Fibroblast of the aortic adventitia (primary cell): ENCODE measurements at places on chromosomes 4 and X. TPM values are rescaled to one million over a fixed set of nuclear protein-coding genes. Genes with fewer than 3 reads are reported as not detected.
A peak's percentile ranks its signal among the peaks of the same experiment; 100 is the strongest.

DGKK gene
- not detected in 2 replicates for total RNA-seq

- no peak for DNase-seq
Measured at GRCh38 chr4:138162259-138162658, 79.9 kb downstream of the SLC7A11 start.

CCSER1 gene
- under 0.01 TPM in 1 of 2 replicates, not detected in the other for total RNA-seq

MAGIX gene
- 1.7 and 2.9 TPM in 2 replicates for total RNA-seq

POLR2B gene
- 94.2 and 97.0 TPM in 2 replicates for total RNA-seq

- peak; percentile 95 for DNase-seq
Measured at GRCh38 chr4:128660361-128661215, 148.9 kb upstream of the JADE1 start.

MAGEA8 gene
- total RNA-seq: not detected in 2 replicates

CXCL10 gene
- not detected in 2 replicates for total RNA-seq

SPOCK3 gene
- 1.9 and 7.2 TPM in 2 replicates for total RNA-seq

DNA sequence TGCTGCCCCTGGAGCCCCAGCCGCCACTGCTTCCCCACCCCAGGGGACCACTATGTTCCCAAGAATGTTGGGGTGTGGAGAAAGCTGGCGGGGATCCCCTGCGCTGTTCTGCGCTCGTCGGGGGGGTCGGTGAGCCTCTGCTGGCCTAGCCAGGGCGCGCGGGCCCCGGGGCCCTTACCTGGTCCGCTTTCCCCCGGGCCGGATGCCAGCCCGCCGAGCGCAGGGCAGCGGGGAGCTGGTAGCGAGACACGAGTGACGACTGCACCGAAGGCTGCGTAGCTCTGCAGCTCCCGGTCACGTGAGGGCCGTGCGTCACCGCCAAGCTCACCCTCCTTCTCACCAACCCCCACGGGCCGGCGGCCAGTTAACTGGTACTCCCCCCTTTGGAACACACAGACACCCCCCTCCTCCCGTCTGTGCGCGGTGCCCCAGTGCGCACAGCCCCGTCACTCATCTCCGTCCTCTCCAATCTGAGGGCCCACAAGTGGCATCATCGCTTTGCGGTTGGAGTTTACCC, at the start of gene BEX1:
Gene BEX1, minus strand, starts transcription at position 254 of the 517 bp plus-strand sequence. CDS start 897 bp downstream, outside the sequence.
- peak; percentile 1 for DNase-seq

DNA sequence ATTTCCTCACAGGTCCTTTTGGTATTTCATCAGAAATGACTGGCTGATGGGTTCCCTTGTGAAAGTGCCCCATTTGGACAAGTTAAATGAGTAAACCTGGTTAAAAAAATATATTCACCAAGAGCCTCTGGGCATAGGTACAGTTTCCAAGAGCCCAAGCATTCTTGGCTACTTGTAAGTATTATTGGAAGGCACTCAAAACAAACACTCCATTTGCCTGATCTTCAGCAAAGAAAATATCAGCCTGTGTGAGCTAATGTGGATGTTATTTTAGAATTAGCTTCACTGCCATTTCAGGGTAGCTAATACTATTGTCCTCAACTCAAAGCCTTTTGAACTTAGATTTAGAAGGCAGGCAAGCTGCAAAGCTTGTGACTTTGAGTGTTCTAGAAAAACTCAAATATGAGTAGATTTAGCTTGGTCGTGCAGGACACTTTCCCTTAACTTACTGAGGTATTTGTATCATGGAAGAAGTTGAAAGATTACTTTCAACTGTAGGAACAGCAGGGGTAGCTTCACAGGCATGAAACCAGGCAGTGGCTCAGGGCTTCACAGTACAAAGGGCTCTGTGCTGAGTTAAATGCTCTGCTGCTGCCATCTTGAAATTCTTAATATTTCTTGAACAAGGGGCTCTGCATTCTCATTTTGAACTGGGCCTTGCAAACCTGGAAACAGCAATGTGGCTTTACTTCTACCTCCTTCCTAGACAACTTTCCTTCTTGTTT, 177.2 kb downstream of the AMELX start:
- peak; percentile 91 for DNase-seq

DNA sequence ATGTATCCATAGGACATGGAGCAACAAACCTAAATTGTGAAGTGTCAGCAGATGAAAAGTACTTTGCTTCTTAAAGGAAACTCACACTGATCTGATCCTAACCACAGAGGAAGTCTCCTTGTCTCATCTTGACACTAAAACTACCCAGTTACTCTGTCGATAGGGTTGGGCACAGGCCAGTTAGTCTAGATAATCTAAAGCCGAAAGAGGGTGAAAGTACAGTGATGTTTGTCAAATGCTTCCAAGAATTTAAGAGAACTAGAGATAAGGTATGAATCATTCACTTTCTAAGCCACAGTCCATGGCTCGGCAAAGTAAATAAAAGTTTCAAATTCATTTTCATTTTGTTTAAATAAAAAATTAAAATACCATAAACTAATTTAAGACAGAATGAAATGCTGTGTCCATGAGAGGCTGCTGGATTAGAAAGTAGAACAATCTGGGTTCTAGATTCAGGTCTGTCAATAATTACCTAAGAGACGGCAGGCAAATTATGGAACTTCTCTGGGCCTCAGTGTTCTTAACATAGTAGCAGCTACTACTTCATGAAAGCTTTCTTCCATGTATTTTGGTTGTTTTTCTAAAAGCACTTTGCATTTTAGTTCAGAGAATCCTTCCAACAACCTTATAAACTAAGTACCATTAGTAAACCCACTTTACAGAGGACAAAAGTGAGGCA, 176.7 kb downstream of the LDB2 start:
- DNase-seq: peak; percentile 95

- DNase-seq: no peak
Measured at GRCh38 chrX:71169586-71169985, 24.9 kb downstream of the NLGN3 start.

- no peak for DNase-seq
Measured at GRCh38 chr4:41839916-41840854, 91.7 kb upstream of the PHOX2B start.

GRCh38 chrX:153769865-153770600, 6.0 kb downstream of the PLXNB3 start:
- no peak for DNase-seq

DNA sequence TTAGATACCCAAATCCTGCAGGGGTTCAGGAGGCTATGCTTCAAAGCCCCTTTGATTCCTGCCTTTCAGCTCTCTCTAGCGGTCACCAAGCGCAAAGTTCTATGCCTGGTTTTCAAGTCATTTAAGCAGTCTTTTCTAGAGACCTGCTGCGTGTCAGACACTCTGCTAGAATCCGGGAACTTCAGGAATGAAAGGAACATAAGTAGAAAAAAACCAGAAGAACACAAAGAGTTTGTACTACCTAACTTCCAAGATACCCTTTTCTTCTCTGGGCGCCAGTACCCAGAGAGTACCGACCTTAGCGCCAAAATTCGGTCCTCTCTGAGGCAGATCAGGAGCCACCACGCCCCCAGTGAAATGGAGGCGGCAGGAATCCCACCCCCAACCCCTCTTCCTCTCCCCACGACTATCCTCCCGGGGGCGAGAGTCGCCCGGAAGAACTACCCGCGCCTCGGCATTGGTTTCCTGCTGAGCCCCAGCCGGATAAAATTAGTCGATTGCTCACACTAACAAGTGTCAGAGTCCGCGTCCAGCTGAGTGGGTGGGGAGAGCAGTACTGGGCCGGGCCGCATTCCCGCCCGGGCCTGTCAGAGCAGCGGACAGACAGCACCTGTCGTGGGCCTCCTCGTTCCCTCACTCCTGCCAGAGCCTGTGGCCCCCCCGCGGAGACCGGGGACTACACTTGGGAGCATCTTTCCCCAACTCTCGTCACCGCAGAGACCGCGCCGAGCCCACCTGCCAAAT, 78.8 kb downstream of the RLIM start:
- DNase-seq: peak; percentile 78

MAGEE2 gene
- not detected in 2 replicates for total RNA-seq

DNA sequence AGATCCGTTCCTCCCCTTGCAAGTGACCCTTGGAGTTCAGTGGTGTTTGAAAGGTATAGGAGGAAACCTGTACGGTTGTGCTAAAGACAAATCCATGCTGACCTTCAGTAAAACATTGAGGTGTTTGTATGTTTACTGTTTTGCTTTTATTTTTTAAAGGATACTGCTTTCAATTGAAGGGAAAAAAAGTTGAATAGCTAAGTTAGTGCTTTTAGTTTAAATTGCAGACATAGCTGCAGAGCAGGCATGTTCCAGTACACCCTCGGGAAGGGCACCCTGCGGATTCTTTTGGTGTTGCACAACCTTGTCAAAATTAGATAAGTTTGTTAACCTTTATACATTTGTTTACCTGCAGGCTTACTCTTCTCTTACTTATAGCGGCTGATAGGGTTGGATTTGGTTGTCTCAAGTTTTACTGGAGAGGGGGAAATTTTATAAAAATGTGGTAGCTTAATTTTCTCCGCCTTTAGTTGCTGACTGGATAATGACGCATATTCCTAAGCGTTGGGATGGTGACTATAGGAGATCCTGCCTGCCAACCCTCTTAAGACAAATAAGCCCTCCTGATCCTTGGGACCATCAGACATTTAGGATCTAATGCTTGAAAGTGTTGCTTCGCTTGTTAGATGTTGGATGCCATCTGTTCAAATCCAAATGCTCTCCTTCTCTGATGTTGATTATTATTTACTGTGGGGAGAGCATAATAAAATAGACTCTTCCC, 2.0 kb downstream of the RAPGEF2 start:
- DNase-seq: peak; percentile 54

IBSP gene
- not detected in 2 replicates for total RNA-seq

DNA sequence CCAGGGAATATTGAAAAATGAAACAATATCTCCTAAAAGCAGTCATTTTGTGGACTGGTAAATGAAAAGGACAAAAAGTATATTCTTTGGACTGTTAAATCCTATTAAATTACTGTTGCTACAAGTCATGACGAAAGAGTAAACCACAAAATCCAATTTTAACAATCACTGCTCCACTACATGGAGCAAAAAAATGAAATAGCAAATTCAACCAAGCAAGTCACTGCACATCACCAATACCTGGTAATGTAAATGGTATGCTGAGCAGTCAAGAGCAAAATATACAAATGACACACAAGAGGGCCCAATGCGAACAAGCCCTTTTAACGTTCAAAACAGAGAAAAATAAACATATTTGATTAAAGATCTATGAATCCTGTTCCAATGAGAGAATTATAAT, 126.2 kb downstream of the KLHL13 start:
- DNase-seq: no peak

- no peak for DNase-seq
Measured at GRCh38 chrX:15050395-15050794, 177.2 kb downstream of the MOSPD2 start.

CTAG1A gene
- not detected in 2 replicates for total RNA-seq

GRCh38 chr4:110503270-110504083, 27.5 kb downstream of the ENPEP start:
- peak; percentile 54 for DNase-seq

DNA sequence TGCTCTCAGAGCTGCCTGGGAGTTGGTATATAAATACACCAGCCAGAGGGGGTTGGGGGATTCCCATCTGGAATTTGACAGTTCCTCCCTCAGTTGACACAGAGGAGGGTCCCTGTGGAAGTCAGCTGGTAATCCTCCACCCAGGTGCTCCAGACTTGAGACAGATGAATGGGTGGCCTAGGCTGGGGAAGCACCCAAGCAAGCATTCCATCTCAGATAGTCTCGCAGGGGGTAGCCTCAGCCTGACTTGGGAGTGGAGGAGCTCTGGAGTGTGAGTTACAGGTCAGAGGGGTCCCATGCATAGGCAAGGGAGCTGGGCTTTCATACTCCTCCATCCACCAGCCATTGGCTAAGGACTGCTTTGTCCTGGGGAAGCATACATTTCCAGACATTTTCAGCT, 229.3 kb upstream of the BCOR start:
- DNase-seq: no peak

GRCh38 chr4:135724421-135724820, 1522.8 kb upstream of the PABPC4L start:
- DNase-seq: no peak

GRCh38 chrX:133646719-133647116, 231.4 kb upstream of the GPC4 start:
- no peak for DNase-seq

DNA sequence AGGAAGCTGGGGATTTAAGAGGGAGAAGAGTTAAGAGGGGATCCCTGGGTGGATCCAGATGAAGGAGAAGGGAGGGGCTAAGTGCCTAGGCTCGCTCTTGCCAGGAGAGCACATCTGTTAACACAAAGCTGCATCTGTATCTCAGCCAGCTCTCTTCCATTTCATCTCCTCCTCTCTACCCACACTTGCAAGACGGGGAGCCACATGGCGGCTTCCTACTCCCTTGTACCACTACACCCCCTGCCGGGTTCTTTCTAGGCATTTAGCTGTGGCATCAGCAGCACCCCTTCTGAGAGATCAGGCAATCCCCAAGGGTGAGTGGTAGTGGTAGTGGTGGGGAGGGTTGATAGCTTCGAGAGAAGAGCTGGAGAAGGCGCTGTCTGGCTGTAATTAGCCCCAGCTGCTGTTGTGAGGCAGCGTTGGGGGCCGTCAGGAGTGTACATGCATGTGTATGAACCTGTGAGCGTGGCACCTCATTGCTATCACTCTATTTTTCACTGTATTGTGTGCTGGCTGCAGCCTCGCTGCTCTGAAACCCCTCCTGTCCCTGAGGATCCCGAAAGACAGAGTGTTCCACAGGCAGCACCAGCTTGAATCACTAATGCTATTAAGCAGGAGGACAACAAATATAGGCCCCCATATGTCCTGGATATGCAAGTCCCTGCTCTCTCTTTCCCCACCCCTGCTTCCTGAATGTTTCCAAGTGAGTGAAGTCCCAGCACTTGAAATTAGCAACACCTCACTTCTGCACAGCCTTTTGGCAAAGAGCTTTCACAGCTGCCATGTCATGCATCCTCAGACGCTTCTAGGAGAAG, 73.7 kb downstream of the RTL9 start:
- no peak for DNase-seq

CENPE gene
- total RNA-seq: 1.2 and 26.9 TPM in 2 replicates

- no peak for DNase-seq
Measured at GRCh38 chrX:17453788-17454187, 78.8 kb downstream of the NHS start.

DNA sequence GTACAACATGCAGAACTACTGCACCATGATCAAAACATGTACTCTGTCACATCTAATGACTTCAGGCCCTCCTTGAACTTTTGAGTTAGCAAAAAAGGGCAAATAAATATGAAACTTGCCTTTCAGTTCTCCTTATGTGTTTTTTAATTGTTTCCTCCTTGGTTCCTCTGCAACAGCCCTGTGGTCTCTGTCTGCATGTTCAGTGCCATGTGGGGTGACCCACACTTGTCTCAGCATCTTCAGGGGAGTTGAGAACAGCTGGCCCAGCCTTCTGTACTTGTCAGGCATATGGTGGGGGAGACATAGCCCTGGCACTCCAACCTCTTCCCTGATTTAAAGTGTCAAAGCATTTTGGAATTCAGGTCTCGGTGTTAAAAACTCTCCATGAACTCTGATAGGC, 188.0 kb upstream of the PGRMC2 start:
- DNase-seq: no peak
